ENCODE measurements at places on chromosomes 7 and 10.
A peak's percentile ranks its signal among the peaks of the same experiment; 100 is the strongest.

GRCh38 chr7:133771788-133772419 lies 355.2 kb upstream of the LRGUK start:
- DNase-seq: no peak

DNA sequence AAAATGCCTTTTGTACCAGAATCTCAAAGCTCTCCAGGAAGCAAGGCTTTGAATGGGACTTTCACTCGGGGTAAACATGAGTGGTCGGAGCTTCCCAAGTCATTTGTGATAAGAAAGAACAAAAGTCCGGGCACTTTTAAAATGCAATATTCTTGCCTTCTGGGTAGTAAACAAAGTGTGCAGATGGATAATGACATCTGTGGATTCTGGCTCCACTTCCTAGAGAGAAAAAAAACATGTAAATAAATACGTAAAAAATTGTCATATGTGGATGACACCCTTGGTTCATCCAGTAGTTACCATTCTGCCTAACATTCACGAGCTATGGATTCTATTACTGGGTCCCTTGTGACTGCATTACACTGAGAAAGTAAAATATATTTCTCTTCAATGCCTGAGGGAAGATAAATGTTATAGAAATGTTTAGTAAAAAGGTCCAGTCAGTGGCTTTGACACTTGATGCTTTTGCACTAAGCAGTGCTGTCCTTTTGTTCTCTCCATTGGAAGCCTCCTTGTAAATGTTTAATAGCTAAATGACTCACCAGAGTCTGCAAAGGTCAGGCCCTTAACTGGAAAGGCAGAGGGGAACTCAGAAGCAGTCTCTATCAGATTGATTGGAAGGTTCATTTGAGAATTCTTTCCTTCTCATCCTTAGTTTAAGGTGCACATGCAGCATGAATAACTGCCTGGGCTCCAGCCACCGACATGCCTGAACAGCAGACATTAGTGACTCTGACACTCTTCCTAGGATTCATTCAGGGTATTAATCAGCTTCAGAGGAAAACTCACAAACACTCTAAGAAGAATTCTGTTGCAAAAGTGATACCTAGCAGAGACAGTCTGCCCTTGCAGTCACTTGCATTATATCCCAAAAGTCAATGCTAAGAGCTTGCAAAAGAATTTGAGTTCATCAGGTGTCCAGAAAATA lies 11.7 kb upstream of the EDRF1 start:
- DNase-seq: no peak

DNA sequence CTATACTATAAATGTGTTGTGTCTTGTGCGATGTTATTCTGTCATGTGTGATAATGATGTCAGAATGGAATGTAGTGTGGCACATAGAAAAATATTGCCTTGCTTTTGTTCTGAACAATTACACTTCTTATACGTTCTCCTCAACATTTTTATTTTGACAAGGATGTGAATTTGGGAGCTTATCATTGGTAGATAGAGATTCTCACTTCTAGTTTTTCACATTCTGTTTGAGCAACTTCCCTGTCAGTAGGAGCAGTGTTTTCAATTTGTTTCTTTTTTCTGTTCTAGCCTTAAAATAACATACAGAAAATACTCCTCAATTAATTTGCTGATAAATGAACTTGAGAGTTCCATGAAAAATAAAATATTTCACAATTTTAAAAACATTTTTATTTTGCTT lies 17.6 kb downstream of the SUN3 start:
- no peak for DNase-seq

DNA sequence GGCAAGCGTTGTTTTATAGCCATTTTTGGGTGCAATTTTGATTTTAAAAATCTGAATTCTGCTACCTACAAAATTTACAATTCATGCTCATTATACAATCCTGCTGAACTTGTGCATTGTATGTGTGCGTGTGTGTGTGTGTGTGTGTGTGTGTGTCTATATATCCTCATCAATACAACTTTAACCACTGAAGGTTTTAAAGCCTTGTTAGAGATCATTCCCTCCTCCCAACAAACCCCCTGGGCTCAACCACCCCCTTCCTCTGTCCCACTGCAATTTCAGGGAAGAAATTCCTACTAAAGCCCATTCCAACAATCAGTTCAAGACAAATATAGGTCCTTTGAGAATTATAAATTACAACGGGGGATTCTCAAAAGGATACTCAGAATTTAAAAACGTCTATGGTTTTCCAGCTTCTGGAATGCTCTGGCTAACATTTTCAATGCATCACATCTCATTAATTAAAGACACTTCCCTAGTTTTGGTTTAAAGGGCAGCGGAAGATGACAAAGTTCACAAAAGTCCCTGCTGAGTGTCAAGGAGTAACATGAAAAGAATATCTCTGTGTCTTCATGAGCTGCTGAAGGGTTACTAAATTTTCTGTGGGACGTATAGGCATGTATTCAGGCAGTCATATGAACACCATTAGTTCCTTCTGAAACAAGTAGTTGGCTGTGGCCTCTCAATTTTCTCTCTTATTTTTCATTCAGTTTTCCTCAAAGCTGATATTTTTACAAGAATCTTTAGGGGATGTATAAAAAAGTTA lies 889 bp upstream of the SEMA3A start:
- DNase-seq: no peak

GRCh38 chr7:105775580-105775979 lies 100.8 kb downstream of the ATXN7L1 start:
- DNase-seq: no peak

DNA sequence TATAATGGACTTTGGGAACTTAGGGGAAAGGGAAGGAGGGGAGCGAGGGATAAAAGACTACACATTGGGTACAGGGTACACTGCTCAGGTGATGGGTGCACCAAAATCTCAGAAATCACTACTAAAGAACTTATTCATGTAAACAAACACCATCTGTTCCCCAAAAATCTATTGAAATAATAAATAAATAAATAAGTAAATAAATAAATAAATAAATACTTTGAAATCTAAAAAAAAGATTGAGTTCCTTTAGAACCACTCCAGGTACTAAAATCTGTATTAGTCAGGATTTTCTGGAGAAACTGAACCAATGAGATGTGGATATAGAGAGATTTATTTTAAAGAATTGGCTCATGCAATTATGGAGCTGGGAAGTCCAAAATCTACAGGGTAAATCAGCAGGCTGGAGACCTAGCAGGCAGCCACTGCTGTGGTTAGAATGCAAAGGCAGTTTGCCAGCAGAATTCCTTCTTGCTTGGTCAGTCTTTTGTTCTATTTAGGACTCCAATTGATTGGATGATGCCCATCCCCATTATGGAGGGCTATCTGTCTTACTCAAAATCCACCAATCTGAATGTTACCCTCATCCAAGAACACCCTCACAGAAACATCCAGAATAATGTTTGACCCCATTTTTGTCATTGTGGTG lies 8.9 kb downstream of the IGFBP1 start:
- DNase-seq: peak; percentile 71

DNA sequence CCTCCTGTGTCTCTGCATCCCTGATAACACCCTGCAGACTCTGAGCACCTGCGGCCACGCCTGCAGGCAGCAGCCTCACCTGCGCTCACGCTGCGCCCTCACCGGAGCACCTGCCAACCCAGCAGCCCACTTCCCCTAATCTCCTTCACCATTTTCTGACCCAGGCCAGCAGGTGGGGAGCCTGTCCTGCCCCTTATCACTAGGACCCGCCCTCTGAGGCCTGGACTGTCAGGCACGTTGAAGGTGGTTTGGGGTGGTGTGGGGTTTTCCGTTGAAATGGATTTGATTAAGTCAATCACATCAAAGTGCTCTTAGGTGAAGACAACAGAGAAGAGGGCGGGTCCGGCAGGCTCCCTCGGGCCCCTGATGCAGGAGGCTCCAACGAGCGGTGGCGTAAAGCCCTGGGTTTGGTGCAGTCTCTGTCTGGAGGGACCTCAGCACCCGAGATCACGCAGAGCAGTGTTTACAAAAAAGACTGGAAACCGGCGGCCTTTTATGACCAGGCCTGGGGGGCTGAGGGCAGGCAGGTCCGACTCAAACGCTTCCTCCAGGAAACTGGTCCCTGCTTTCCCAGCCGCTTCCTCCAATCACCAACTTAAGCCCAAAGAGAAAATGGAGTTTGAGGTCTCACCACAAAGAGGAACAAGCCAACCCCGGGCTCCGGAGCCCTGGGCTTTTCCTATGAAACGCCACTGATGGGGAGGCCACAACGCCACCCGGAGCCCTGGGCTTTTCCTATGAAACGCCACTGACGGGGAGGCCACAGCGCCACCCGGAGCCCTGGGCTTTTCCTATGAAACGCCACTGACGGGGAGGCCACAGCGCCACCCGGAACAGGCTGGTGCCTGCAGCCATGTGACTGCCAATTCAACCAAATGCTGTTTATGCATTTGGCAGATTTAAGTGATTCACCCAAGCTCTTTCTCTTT lies 45.5 kb downstream of the DPYSL4 start:
- DNase-seq: no peak

GRCh38 chr10:33328253-33328652 lies 6.2 kb downstream of the NRP1 start:
- DNase-seq: no peak

GRCh38 chr7:115674467-115675024 lies 356.0 kb downstream of the TFEC start:
- no peak for DNase-seq

- DNase-seq: no peak
Measured at GRCh38 chr10:21160116-21160515, 263.0 kb upstream of the NEBL start.

DNA sequence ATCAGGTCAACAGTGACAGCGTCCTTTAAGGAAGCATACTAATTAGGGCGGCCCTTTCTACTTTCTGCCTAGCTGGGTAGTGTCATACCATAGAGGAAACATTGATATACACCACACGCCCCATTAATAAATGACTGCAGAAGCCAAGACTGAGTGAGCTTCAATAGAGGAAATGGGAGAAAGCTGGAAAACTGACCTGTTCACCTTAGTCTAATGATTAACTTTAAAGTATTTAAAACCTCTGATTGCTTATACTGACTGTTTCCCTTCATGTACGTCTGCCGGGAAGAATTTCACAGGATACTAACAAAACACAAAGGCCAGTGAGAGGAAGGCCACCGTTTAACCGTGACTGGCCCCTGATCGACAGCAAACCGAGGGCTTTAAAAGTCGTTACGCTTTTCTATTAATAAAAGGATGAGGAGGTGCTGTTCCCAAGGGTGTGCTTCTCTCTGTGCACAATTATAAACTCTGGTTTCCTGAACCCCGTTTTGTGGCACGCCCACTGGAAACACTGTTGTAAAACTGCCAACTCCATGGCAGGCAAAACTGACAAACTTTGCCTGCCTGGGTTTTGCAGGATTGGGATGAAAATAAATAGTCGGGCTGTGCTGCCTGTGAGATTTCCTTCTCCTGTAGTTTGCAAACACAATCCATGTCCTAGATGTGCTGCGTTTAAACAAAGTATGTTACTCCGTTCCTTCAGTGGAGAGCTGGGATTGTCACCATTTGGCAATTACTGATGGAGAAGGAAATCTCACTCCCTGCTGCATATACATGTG lies 137.6 kb downstream of the NRP1 start:
- DNase-seq: no peak

DNA sequence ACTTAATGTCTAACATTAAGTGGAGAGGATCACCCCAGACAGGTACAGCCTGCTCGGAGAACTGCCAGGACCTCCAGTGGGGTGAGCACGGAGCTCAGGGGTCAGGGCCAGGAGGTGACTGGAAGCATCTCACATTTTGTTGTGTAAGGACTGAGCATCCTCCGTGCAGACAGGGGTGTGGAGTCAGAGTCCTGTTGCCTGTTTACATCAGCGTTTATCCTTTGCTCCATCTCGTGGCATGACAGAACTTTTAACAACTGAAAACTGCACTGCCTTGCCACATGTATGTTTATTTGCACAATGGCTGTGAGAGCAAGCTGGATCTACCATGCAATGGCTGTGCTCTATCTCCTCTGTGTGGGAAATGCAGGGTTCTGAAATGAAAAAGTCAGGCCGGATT lies 175.4 kb upstream of the AKR1E2 start:
- no peak for DNase-seq

GRCh38 chr10:132668048-132668394 lies 117.9 kb downstream of the NKX6-2 start:
- no peak for DNase-seq

DNA sequence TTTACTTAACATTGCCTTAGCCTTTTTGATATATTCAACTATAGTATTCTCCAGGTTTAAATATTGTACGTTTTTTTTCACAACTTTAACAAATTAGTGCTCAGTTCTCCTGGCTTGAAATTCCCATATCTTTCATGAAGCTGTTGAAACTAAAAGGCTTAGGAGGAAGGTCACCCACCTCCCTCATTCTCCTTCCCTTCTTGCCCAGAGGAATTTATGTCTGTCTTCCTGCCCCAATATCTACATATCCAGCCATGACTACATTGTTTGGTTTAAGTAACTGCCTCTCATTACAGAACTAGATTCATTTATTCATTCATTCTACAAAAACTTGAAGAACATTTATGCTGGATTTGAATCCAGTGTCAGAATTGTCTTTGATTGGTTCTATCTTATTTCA lies 254.8 kb upstream of the C7orf33 start:
- DNase-seq: no peak

DNA sequence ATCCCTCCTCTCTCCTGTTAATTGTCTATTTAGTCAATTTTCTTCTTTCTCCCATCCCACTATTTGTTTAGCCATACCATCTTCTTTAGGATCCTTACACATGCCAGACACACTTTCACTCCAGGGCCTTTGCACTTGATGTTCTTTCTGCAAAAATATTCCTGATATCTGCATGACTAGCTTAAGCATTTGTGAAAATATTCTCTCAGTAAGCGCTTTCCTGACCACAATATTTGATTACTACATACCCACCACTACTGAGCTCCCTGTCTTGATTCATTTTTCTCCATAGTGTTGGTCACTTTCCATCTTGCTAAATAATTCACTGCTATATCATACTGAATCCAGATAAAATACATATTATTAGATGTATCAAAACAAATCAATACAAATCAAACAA lies 75.1 kb downstream of the SEMA3D start:
- peak; percentile 21 for DNase-seq

DNA sequence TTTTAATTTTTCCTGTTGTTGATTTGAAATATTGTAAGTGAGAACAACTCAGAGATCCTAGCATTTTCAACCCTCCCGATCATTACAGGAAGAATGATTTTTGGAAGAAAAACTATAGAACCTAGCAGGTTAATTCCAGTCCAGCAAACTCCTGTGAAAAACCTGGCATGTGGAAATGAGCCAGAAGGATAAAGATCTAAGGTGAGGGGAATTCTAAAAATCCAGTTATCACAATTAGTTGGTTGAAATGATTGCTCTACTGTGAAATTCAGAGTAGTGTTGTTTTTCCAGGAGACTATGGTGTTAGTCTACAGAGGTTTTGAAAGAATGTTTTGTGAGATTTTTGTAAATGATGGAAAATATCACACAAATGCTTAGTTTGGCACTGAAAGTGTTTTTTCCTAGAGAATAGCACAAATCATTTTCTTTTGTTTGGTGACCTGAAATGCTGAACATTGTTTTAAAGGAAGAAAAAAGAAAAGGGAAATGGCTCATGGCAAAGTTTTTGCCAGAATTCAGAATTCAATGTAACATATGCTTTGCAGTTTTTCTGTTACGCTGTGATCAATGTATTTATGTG lies 152.4 kb upstream of the SLC26A5 start:
- no peak for DNase-seq

DNA sequence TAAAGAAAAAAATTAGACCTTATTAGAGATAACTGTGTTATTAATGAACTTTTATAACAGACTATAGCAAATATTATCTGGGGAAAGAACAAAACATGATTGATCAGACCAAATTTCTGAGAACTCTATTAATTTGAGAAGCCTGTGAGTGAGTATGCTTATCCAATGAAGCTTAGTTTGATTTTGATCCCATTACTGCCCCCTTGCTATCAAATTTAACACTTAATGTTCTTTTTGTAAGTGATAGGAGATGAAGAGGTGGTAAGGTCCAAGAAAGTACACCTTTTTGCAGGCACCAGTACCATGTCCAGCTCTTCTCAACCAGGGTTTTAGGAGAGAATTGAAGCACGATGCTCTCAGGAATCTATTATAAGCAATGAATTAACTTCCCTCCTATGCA lies 49.9 kb downstream of the ZNF365 start:
- DNase-seq: no peak
